ENCODE measurements at places on chromosomes 6 and 20.

- DNase-seq = no peak
Measured at GRCh38 chr20:34989670-34990069, 34.0 kb downstream of the MYH7B start.

DNA sequence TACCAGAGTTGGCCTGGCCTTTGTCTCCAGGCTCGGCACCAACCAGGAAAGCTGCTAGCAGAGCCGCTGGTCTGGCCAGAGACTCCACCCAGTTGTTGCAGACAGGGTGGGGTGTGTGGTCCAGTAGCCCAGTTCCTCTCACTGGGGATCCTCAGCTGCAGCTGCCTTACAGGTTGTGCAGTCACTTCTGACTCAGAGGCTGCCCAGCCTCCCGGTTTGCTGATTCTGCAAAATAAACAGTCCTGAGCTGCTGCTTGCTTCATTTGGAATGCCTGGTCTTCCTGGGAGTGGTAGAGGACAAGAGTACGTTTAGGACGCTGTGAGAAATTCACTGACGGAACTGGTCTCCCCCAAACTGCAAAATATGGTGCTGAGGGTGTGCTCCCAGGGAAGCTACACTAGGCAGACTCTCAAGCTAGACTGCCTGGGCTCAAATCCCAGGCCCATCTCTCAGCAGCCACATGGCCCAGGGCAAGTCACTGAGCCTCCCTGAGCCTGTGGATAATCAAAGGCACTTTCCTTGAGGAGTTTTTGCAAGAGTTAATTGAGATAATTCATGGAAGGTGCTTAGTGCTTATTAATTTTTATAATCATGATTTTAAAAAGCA, 246.1 kb downstream of the TFAP2C start:
- DNase-seq = peak; percentile 99

- DNase-seq = no peak
Measured at GRCh38 chr6:71589254-71589653, 297.1 kb upstream of the RIMS1 start.

DNA sequence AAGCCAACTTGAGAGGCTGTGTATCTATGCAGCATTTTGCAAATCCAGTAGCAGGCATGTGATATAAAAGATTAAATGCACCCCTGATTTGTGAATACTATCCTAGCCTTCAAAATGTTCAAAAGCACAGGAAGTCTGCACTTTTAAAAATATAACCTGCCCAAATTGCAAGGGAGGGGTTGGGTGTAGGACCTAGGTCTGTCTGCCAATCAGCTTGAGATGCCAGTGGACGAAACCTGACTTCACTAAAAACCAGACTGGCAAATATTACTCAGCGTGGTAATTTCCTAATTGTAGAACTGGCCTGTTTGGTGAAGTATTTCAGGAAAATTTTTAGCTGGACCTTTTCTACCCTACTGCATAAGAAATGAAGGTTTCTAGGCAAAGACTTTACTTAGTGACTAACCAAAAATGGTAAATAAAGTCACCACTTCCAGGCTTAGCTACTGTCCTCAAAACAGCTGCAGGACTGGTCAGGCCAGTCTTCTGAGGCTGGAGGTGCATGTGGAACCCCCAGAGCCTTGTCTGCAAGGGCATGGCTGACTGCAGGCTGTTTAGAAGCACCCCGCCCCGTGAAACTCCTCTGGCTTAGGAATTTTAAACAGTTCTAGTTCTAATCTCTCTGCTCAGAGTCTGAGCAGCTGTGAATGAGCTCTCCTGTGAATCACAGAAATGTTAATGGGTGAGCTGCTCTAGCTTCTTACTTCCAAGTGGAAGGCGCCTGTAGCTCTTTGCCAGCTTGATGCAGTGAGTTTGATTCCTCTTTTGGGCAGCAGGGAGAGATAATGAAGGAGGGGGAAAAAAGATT, 104.4 kb upstream of the ESR1 start:
- peak; percentile 63 for DNase-seq

DNA sequence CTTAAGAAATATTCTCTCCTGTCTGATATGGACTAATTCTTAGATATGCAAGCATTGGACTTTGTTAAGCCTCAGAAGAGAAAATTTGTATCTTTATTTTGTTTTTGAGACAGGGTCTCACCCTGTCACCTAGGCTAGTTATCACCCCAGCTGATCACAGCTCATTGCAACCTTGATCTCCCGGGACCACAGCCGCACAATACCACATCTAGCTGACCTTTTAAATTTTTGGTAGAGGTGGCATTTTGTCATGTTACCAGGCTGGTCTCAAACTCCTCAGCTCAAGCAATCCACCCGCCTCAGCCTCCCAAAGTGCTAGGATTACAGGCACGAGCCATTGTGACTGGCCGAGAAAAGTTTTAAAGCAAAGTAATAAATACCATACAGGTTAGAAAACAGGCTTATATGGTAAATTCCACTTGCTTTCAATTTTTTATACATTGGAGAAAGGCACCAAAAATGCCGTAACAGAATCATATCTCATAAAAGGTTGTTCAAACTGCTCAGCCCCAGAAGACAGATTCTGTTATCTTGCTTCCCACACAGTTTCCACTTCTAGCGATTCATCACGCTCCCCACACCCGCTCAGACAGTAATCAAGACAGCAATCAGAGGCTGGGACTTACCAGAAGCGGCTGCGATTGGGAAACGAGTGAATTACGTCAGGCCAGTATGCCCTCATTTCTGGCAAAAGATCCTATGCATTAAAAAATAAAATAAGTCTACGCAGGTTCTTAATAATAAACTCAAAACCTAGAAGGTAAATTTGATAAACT, 13.8 kb downstream of the RNASET2 start:
- DNase-seq = no peak

DNA sequence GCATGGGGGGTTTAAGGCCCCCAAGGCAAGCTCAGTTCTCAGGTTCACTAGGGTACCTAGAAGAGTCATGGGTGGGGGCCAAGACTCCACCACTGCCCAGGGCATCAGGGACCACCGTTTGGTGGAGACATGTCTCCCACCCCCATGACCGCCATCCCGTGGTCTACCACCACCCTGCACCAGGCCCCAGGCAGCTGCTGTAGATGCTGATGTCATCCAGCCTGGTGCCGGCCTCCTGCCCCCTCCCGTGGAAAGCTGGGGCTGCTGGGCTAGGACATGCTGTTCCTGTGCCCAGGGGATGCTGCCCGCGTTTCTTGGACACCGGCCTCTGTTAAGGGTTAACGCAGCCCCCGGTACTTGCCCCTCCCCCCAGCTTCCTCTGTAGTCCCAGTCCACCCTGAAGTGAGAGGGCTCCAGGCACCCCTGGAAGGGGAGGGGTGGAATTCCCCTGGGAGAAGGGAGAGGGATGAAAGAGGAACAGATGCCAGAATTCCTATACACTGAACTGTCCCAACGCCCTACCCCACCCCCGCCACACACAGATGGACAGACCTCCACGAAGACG, 587 bp downstream of the IP6K3 start:
- no peak for DNase-seq

DNA sequence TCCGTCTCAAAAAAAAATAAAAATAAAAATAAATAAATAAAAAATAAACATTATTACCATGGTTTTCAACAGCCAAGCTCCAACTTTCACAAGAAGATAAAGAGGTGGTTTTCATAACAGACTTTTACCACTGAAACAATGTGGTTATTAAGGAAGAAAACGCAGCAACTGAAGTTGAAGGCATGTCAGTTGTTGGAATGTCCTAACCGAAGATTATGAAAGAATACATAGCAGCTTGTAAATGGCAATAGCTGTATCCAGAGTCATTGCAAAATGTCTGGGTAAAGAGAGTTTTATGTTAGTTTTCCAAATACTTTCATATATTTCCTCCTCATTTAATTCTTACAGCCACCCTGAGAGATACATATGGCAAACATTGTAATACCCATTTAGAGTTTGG, 161.6 kb upstream of the MARCKS start:
- DNase-seq = no peak

- no peak for DNase-seq
Measured at GRCh38 chr6:75613056-75613501, 11.4 kb downstream of the SENP6 start.

DNA sequence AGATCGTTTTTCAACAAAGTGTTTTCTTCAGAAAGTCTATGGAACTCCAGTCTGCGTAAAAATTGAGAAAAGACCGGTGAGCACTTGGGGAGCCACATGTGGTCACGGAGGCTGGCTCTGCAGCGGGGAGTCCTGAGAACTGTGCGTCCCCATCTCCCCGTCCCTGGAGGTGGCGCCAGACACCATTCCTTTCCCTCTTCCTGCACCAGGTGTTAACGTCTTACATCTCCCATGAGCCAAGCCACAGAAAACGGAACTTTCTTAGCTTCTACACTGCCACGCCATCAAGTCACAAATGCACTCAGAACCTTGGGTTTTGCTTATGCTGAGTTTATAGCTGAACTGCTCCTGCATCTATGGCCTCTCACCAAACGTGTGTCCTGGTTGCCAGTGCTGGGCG, 62.6 kb downstream of the GINS1 start:
- peak; percentile 68 for DNase-seq

GRCh38 chr6:40348591-40348990, 238.6 kb downstream of the LRFN2 start:
- DNase-seq = no peak

GRCh38 chr20:14235355-14235754, 102.1 kb downstream of the FLRT3 start:
- DNase-seq = peak; percentile 75

DNA sequence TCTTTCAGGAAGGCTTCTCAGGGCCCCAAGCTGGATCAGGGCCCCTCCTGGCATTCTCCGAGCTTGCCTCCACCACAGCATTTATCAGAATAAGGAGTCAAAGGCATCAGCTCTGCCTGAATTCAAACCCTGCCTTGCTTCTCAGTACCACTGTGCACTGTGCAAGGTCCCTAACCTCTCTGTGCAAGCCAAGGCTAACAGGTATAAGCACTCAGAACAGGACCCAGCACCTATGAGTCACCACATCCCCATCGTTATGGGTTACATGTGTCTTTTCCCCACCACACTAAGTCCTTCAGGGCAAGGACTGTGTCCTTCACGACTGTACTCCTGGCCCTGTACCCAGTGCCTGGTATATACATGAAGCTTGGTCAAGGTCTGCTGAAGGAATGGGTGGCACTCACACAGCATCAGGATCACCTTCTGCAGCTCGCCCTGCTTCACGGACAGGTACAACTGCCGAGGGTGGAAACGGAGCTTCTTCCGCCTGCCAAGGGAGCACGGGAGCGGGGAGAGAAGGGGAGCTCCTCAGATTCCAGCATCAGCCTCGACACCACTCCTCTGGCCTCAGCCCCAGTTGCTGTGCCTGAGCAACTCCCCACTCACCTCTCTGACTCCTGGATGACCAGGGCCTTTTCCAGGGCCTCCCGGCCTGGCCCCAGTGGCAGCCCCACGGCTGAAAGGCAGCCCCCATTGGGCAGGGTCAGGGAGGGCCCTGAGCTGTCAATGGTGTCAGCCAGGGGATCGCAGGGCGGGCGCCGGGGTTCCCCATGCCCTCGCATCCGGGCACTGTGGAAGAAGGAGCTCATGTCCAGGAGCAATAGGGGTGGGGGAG, 8.6 kb upstream of the SLC44A4 start:
- no peak for DNase-seq

- DNase-seq = no peak
Measured at GRCh38 chr6:4703382-4703781, 72.8 kb upstream of the CDYL start.

GRCh38 chr20:46087161-46087560, 2.6 kb downstream of the NCOA5 start:
- peak; percentile 41 for DNase-seq

DNA sequence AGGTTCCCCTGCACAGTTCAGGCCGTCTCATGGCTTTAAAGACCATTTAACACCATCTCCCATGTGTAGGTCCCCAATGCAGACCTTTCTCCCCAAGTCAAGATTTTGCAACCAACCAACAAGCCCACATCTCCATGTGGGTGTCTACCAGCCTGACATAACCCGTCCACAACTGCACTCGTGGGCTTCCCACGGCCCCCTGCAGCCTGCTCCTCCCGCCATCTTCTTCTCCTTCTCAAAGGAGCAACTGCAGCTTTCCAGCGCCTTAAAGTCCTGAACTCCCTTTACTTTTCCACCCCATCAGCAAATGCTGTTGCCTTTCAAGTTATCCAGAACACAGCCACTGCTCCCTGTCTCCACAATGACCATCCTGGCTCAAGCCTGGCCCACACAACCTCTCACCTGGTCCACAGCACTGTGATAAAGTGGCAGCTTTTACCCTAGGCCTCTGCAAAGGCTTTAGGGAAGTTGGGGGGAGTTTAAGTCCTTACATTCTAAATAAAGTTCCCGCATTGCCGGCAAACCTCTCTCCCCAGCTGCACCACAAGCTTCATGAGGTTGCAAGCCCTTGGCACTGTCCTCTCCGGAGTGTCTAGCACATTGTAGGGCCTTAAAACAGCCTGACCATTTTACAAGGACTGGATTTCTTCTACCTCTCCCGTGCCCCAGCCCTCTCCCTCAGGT, 140.5 kb downstream of the PREX1 start:
- DNase-seq = no peak

- DNase-seq = no peak
Measured at GRCh38 chr6:125797120-125797885, 6.5 kb downstream of the NCOA7 start.

GRCh38 chr6:15802466-15802865, 139.6 kb upstream of the DTNBP1 start:
- no peak for DNase-seq

- no peak for DNase-seq
Measured at GRCh38 chr20:38791940-38792339, 13.6 kb upstream of the PPP1R16B start.

GRCh38 chr6:52136934-52137467, 49.2 kb upstream of the IL17A start:
- no peak for DNase-seq

Measured in PC-3 (cell line).